ENCODE measurements at places on chromosomes 12 and 14.

GRCh38 chr12:5967645-5968415 lies 22.8 kb upstream of the ANO2 start:
- DNase-seq: no peak

- DNase-seq: no peak
Measured at GRCh38 chr12:74977832-74978481, 231.7 kb downstream of the KCNC2 start.

DNA sequence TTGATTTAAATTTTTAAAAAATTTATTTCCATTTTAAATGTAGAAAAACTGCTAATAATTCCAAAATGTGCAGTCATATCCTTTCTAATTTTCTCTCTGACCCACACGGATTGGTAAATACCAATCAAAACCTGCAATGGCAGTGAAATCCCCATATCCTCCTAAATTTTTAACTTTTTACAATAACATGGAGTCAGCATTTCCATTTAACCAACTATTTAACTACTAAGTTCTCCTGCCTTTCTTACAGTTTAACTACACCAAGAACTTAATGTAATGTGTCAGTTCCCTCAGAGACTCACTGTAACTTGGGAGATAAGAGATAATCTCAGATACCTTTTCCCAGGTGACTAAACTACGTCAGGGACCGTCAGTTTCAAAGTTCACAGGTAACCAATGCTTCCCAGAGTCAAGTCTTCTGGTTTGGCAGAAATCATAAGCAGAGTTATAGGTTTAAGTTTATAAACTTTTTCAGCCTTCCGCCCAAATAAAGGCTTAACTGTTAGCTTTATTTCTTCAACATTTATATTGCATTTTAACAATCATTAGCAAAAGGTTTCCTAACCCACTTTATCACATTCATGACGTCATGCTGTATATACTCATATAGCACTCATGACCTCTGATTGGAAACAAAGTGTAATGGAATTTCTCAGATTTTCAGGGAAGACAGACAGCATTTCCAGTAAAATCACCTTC lies 7.6 kb downstream of the KRAS start:
- DNase-seq: no peak

GRCh38 chr14:71481021-71481654 lies 451.1 kb upstream of the RGS6 start:
- DNase-seq: no peak

- DNase-seq: no peak
Measured at GRCh38 chr14:105495101-105495989, 4.3 kb downstream of the TEDC1 start.

- DNase-seq: no peak
Measured at GRCh38 chr12:38811814-38812356, 93.5 kb downstream of the CPNE8 start.

- DNase-seq: no peak
Measured at GRCh38 chr12:81224626-81225025, 146.7 kb downstream of the ACSS3 start.

GRCh38 chr14:60643141-60643462 lies 6.2 kb downstream of the SIX1 start:
- DNase-seq: no peak

- DNase-seq: peak; percentile 4
Measured at GRCh38 chr12:55908726-55909512, 18.8 kb downstream of the PYM1 start.

- peak; percentile 98 for DNase-seq
Measured at GRCh38 chr12:48105867-48106680, at the start of gene SENP1. Gene SENP1, minus strand, starts transcription at chr12:48106079. Its CDS starts 4,607 bp downstream, at chr12:48101472.

- no peak for DNase-seq
Measured at GRCh38 chr14:92813201-92813600, 19.1 kb downstream of the GOLGA5 start.

DNA sequence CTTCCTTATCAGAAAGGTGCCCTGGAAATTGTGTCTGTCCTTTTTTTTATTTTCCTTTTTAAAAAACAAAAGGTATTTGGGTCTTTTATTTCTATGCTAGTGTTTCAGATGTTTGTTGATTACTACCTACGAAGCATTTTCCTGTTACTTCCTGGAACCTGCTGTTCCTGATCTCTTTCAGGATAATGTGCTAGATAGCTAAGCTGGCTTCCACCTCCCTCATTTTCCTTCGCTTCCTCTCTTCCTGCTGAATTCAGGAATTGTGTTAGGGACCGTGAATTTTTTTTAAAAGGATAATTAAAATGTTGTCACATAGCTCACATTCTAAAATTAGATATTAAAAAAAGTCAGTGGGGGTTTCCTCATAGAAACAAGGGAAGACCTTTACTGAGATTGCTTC lies 27.7 kb downstream of the TMTC2 start:
- no peak for DNase-seq

GRCh38 chr12:113305281-113305856 lies 29.5 kb downstream of the SLC8B1 start:
- DNase-seq: no peak

DNA sequence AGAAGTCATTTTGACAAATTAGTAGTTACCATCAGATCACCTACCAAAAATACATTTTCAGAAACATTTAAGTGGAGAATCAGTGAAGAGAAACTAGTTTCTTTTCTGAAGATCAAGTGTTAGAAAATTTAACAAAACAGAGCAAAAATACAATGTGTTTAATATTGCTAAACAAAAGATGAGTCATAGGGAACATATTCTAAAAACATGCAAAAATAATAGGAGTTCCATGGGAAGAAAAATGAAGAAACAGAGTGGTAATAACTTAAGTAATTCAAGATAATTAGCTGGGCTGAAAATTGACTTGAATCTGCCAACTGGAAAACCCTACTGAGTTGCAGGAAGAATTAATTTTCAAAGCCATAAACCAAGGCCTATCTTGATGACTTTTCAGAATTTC lies 111.5 kb upstream of the KITLG start:
- DNase-seq: no peak

- DNase-seq: no peak
Measured at GRCh38 chr12:104012331-104012730, 37.7 kb downstream of the GLT8D2 start.

DNA sequence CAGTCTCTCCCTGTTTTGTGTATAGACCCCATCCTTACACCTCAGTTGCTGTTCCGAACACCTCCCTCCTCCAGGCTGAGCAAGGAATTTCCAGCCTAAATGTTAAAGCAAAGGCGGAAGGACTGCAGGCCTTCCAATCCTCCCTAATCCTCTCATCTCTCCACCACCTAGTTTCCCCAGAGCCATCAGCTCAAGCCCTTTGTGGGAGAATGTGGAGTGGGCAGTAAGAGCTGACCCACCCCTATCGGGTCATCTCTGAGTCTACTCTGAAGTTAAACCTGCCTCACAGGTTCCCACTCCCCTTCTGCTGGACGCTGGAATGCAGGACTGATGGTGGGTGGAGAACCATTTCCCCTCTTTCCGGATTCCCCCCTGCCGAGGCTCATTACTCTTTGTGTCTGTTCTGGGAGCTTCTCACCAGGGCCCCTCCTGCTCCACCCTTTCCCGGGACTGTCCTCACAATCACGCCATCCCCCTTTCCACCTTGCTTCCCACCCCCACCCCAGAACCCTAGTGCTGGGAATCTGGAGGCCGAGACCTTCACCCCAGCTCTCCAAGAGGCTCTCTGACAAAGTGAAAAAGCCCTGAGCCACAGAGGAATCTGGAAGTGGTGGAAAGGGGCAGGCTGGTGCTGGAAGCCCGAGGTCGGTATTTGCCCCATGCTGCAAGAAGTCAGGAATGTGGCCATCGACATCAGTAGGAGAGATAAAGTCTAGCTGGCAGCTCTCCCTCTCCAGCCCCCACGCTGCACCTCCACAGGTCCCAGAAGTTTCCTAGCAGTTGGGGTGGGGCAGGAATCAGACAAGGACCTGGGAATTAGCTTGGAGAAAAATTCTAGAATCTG lies 3.3 kb upstream of the KRT18 start:
- no peak for DNase-seq

- DNase-seq: no peak
Measured at GRCh38 chr12:45575417-45575816, 154.1 kb upstream of the ARID2 start.

DNA sequence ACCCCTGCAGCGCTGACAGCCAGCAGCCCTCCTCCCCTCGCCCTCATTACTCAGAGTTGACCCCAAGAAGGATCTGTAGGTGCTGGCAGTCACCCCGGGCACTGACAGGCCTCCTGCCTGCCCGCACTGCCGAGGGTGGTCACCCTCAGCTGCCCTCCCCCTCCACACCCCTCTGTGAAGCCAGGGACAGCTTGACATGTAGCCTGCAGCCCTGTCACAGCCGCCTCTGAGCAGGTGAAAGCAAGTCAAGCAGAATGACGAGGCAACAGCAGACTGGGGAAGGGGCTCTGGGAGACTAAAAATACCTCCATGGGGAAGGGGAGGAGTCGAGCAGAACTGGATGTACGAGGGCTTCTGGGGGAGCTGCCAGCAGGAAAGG lies 178.1 kb downstream of the DPF3 start:
- no peak for DNase-seq

- DNase-seq: no peak
Measured at GRCh38 chr12:5197131-5197530, 153.5 kb downstream of the KCNA5 start.

GRCh38 chr14:88554457-88555286 lies at the start of gene PTPN21:
Gene PTPN21, minus strand, starts transcription at chr14:88555007. Its CDS starts 4,590 bp downstream, at chr14:88550417.
- DNase-seq: peak; percentile 64

DNA sequence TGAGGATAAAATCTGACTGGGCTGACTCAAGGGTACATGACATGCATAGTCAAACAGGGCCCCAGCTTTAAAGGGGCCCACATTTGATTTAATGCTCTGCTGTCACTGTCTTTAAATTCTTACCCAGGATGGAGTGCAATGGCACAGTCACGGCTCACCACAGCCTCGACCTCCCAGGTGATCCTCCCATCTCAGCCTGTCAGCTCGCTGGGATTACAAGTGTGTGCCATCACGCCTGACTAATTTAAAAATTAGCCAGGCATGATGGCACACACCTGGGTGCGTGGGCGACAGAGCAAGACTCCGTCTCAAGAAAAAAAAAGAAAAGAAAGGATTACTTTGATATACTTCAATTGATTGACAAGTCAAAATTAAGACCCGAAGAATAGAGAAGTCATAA lies 9.2 kb upstream of the PLBD1 start:
- no peak for DNase-seq

DNA sequence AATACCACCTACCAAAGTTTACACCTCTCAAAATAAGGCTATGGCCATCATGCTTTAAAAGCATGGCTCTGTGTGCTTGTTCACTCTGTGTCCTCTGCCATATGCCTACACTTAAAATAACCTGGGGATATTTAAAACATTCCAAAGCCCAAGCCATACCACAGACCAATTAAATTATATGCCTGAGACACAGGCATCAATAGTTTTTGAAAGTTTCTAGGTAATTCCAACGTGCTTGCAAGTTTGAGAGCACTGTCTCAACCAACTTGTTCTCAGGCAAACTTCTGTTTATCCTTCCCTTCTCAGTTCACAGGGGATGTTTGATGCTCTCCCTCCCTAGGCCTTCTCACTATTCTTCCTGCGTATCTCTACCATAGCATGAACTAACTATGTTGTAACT lies 3.4 kb upstream of the FRMD6 start:
- DNase-seq: no peak

- no peak for DNase-seq
Measured at GRCh38 chr12:96140174-96140573, 54.0 kb upstream of the ELK3 start.

DNA sequence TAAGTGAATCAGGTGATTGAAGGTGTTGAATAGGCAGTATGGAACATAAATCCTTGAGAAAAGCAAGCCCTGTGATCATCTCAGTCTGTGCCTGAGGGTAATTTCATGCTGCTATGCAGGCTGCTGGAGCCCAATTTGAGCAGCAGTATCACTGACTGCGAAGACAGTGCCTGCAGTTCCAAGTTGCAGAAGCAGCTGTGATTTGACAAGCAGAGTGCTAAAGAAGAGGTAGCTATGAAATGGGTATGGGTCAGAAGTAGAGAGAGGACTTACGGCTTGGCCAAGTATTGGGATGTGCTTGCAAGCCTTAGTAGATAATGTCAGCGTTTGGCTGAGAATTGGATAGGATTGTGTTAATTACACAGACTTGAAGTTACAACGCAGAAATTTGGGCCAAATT lies 22.5 kb downstream of the PIK3C2G start:
- DNase-seq: no peak

DNA sequence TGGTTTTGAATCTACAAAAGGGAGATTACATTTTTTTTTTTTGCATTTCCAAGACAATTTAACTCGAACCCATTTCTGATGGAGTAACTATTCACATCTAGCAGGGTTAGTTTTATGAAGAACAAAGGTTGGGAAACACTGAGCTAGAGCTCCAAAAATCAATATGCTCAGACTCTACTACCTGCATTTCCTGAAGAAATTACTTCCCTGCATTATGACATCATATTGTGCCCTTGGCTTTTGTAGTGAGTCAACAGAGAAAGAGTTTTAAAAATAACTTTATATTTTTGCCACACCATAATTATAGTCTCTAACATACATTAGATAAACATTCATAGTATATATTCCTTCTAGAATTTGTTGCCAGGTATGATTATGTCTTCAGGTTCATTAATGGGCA lies 14.8 kb downstream of the GRIP1 start:
- DNase-seq: no peak

DNA sequence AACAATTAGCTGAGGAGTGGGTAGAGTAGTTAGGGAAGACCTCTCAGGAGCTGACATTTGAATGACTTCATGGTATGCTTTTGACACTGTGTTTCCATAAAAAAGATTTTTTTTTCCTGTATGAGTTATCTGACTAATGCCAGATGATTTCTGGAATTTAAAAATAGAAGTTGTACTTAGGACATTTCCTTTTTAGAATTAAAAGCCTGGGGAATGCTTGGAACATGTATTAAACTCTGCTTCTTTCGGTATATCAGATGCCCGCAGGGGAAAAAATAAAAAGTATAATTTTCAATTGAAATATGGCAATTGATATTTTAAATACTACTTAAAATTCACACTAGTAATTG lies 41.1 kb downstream of the BRMS1L start:
- DNase-seq: no peak

DNA sequence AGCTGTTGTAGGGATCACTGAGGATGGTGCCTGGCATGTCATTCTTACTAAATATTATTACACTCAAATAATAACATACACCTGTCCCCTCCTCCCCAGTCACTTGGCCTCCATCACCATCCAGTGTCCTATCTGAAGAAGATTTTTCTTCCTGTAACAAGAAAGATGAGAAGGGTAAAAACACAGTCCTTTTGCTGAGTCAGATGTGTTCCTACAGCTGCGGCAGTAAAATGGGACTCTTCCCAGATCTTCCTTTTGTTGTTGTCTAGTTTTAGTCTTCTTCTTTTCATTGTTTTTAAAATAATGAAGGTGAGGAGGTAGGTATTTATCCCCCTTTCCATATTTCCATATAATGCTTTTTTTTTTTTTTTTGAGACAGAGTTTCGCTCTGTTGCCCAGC lies 83.1 kb upstream of the RFLNA start:
- DNase-seq: no peak
